ENCODE measurements at places on chromosomes 16 and 17.

DNA sequence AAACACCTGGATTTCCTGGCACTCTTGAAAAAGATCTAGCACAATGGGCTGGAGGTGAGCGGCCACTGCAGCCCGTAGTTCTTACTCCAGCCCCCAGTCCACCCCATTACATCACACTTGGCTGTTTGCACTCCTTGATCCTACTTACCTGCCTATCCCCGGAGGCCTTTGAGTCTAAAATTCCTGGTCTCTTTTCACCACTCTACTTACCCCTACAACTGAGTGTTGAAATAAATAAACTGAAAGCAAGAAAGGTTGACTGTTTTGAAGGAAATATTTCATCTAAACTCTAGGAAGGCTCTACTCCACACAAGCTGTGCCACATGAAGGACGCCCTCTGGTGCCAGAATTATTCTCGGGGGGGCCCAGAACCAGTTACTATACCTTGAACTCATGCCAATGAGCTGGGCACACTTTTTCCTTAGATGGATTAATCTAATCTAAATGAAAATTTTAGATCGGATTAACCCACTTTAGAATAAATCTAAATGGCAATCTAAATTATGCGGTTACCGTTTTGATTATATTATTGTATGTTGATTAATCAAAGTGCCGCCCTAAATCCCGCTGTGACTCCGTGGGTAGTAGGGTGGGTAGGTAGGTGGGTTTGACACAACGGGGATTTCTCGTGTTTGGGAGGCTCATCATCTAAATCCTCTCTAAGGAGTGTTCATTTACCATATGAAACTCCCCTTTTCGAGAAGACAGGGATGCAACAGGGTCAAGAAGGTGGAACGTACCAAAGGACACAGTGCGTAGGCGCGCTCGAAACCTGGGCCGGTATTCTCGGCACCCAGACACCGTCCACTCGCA lies 651 bp upstream of the EIF1 start:
- peak; percentile 63 for DNase-seq
- peak overlapping the region; percentile 99 for H3K27ac ChIP-seq
- peaks cover 34% of the 10 kb centered on the region for H3K4me1 ChIP-seq
- H3K36me3 ChIP-seq, result peaks cover 47% of the 10 kb centered on the region
- peak overlapping the region; percentile 97 for H3K4me3 ChIP-seq
- H3K27me3 ChIP-seq, result no peaks in the 10 kb centered on the region

- no peak overlapping the region for H3K4me3 ChIP-seq
- no peaks in the 10 kb centered on the region for H3K27me3 ChIP-seq
- H3K4me1 ChIP-seq, result peaks cover 67% of the 10 kb centered on the region
- DNase-seq, result no peak
- H3K36me3 ChIP-seq, result peaks cover 50% of the 10 kb centered on the region
- H3K27ac ChIP-seq, result peak overlapping the region; percentile 50
Observed at GRCh38 chr16:85004587-85005205, 6.6 kb downstream of the ZDHHC7 start.

GRCh38 chr16:63882576-63882975 lies 1239.3 kb downstream of the CDH11 start:
- no peak overlapping the region for H3K27ac ChIP-seq
- no peaks in the 10 kb centered on the region for H3K4me1 ChIP-seq
- no peaks in the 10 kb centered on the region for H3K36me3 ChIP-seq
- H3K4me3 ChIP-seq, result no peak overlapping the region
- DNase-seq, result no peak

- H3K27me3 ChIP-seq, result no peaks in the 10 kb centered on the region
- H3K4me1 ChIP-seq, result no peaks in the 10 kb centered on the region
Observed at GRCh38 chr16:60200161-60200560, 1466.0 kb upstream of the GOT2 start.

DNA sequence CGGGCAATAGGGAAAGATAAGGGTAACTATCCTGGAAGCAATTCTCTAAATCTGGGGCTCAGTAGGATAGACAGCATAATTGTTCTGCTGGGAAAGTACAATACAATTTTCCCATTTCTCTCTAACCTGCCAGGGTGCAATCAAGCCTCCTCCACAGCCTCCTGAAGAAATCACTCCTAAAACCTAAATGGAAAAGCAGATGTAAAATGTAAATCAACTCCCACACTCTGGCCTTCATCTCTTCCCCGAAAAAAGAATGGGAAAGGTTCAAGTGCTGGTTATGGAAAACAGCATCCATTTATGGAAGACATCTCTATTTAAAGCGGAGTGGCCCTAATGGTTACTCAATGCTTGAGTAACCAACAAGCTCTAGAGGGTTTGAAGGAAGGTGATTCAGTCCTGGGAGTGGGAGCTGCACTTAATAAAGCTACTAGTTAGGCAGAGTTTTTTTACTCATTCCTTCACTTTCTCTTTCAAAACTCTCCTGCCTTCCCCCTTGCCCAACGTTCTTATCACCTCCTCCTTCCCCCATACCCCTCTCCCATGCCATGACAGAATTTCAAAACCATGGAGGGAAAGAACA lies 5.1 kb downstream of the MMD start:
- H3K27me3 ChIP-seq, result no peaks in the 10 kb centered on the region
- no peak for DNase-seq
- no peak overlapping the region for H3K4me3 ChIP-seq
- peaks cover 53% of the 10 kb centered on the region for H3K36me3 ChIP-seq
- no peak overlapping the region for H3K27ac ChIP-seq

DNA sequence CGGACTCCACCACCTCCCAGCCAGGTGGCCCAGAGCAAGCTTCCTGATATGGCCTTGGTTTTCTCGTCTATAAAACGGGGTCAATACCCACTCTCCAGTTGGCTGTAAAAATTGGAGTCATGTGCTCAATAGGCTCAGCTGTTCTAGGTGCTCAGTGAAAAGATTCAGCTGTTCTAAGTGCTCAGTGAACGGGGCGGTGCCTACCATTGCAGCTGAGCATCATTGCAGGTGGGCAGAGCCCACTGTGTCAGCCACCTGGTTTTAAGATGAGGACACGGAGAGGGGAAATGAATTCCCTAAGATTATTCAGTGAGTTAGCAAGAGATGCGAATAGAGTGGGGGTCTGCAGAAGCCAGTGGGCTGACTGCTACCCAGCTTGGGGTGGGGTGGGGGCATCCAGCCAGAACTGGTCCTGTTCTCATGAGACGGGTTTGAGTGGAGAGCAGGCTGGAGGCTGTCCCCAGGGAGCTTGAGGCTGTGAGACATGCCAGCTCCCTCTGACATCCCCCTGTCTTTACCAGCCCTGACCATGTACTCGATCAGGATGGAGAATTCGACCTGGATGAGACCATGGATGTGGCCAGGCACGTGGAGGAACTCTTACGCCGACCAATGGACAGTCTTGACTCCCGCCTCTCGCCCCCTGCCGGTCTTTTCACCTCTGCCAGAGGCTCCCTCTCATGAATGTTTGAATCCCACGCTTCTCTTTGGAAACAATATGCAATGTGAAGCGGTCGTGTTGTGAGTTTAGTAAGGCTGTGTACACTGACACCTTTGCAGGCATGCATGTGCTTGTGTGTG lies 21.9 kb downstream of the STAT5A start:
- no peaks in the 10 kb centered on the region for H3K27me3 ChIP-seq
- peaks cover 84% of the 10 kb centered on the region for H3K4me1 ChIP-seq
- H3K36me3 ChIP-seq, result peaks cover 94% of the 10 kb centered on the region
- DNase-seq, result no peak
- H3K27ac ChIP-seq, result peak overlapping the region; percentile 96

DNA sequence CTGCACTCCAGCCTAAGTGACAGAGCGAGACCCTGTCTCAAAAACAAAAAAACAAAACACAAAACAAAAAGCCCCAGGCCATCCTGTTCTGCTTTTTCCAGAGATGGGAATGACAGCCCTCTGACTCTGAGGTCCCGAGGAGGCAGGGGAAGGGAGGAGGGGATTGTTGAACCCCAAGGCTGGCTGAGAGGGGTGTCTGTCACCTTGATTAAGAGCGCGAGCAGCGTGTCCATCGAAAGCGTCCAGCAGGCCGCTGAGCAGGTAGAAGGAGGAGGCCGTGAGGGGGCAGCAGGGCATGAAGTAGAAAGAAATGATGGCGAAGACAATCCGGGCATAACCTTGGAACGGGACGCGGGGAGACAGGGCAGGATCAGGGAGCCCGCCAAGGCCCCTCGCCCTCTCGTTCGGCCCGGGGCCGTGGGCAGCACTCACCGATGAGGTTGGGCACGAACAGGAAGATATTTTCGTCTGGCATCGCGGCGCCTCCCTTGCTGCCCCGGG lies 593 bp downstream of the CDIPT start:
- H3K36me3 ChIP-seq, result peaks cover 41% of the 10 kb centered on the region
- H3K27me3 ChIP-seq, result no peaks in the 10 kb centered on the region
- H3K27ac ChIP-seq, result peak overlapping the region; percentile 100

DNA sequence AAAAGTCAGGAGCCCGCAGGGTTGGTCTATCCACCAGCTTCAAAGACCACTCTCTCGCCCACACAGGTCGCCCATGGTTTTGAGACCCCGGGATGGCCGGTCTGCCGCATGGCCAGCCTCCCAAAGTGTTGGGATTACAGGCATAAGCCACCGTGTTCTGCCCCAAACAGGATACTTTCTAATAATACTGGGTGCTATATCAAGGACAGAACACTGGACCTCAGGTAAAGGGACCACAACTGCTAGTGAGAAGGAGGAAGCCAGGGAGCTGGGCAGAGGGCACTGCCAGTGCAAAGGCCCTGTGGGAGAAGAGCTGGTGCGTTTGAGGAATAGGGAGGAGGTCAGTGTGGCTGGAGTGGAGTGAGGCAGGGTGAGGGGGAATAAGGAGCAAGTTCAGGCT lies 34.1 kb downstream of the IL21R start:
- peak; percentile 19 for DNase-seq
- no peak overlapping the region for H3K4me3 ChIP-seq
- H3K27me3 ChIP-seq, result no peaks in the 10 kb centered on the region
- peak overlapping the region; percentile 83 for H3K27ac ChIP-seq
- H3K36me3 ChIP-seq, result peaks cover 97% of the 10 kb centered on the region
- peaks cover 25% of the 10 kb centered on the region for H3K4me1 ChIP-seq

DNA sequence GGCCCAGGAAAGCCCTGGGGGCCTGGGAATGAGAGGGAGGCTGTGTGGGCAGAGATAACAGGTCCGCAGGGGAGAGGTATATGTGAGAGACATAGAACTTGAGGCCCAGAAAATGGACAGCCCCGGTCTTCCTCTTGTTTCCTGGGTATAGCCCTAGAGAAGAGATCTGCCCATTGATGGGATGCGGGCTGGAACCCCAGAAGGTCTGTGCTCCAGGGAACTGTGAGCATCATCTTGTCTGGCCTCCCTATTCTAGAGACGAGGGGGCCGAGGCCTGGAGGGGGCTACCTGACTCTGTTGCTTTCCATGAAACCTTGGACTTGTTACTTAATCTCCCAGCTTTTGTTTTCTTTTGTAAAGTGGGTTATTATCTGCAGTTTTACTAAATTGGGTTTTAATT lies 53.9 kb downstream of the NKD1 start:
- peak overlapping the region; percentile 82 for H3K27ac ChIP-seq
- no peak overlapping the region for H3K4me3 ChIP-seq
- H3K4me1 ChIP-seq, result peaks cover 44% of the 10 kb centered on the region
- no peak for DNase-seq

GRCh38 chr16:15900357-15900756 lies 12.0 kb upstream of the CEP20 start:
- peaks cover 30% of the 10 kb centered on the region for H3K4me1 ChIP-seq
- no peak overlapping the region for H3K27ac ChIP-seq
- H3K27me3 ChIP-seq, result no peaks in the 10 kb centered on the region
- H3K36me3 ChIP-seq, result no peaks in the 10 kb centered on the region

DNA sequence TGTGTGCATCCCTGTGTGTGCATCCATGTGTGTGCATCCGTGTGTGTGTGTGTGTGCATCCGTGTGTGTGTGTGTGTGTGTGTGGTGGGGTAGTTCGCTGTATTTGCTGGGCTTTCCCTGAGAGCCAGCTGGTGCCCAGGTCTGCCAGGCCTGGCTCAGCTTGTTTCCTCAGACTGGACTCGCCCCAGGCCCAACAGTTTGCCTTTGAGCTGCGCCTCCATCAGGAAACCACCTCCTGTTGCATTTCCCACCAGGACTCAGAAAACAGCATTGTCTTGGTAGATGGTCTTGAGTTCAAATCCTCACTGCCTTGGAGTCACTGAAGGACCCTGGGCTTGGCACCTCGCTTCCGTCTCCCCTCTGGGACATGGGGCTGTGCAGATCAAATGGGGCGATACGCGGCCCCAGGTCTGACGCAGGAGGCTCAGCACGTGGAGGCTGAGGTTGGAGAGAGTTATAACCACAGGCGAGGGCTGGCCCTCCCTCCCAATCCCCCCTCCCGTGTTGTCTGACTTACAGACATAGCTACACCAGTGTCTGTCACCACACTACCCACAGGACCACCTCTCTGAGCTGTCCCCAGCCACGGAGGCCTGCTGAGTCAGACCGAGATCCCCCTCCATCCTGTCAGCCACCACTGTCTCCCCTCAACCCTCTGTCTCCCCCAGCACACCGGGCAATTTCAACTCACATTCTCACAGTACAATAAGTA lies 4.7 kb downstream of the ITGAE start:
- peaks cover 66% of the 10 kb centered on the region for H3K4me1 ChIP-seq
- no peaks in the 10 kb centered on the region for H3K27me3 ChIP-seq
- DNase-seq, result peak; percentile 80

DNA sequence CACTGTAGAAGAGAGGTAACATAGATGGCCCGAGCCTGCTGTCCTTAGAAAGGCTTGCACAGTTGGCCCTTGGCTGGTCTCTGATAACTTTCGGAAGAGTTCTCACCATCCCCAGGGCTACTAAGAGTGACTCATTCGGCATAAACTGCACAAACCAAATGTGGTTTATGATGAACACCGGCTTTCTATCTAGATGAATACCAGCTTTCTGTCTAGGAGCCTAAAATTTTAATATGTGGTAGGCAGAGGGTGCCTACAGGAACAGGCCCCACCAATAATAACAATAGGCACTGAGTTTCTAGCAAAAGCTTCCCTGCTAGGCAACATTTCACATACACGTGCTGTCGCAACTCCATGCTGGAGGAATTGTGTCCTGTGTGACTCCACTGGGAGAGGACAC lies 15.4 kb downstream of the CNOT1 start:
- no peak overlapping the region for H3K4me3 ChIP-seq
- H3K36me3 ChIP-seq, result peaks cover 82% of the 10 kb centered on the region
- peak overlapping the region; percentile 7 for H3K27ac ChIP-seq
- no peaks in the 10 kb centered on the region for H3K27me3 ChIP-seq
- no peak for DNase-seq
- H3K4me1 ChIP-seq, result peaks cover 46% of the 10 kb centered on the region

DNA sequence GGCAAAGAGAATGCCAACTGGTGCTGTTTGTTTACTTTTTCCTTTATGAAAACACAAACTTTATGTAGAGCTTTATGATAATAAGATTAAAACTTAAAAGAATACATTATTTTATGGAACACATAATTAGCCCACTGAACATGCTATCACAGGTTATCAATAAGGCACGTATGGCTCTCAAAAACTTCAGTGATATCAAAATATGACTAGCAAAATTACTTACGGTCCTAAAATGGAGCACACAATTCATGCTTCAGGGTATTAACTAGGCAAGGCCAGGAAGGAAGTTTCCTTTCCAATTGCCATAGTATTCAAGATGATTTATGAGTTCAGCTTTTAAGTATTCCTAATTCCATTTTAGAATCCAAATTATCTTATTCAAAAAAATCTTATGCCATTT lies 3.6 kb downstream of the RNF43 start:
- no peaks in the 10 kb centered on the region for H3K27me3 ChIP-seq
- no peak overlapping the region for H3K4me3 ChIP-seq
- H3K36me3 ChIP-seq, result no peaks in the 10 kb centered on the region
